Heart right ventricle (tissue), 16 donors: ENCODE measurements at places on chromosomes 7 and 10. TPM values are rescaled to one million over a fixed set of nuclear protein-coding genes. Genes with fewer than 3 reads are reported as not detected.

GRCh38 chr10:95275726-95276366 is 15.0 kb downstream of the PDLIM1 start:
- no peak for DNase-seq

DNA sequence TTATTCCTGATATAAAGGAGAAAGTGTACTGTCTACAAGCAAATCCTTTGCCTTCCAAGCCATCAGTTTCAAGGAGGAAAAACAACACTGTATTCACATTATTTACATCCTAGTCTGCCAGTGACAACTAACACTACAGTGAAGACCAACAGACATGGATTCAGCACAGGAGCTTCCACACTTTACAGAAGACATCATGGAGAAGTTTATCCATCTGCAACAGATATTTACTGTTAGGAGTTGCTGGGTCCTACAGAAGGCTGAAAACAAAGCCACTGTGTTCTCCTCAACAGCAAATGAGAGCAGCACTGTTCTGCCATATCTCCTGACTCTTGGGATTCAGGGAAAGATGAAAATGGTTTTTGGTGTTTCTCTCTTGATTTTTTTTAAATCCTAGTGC is 31.9 kb downstream of the NAPEPLD start:
- no peak for DNase-seq

GRCh38 chr7:41401833-41402232 is 301.1 kb downstream of the INHBA start:
- no peak for DNase-seq

Gene PITX3
- 0.80 TPM for total RNA-seq

- DNase-seq, result no peak
Measured at GRCh38 chr10:19579761-19580545, 236.3 kb upstream of the PLXDC2 start.
